ENCODE measurements at places on chromosomes 16 and 17. TPM values are rescaled to one million over a fixed set of nuclear protein-coding genes. Genes with fewer than 3 reads are reported as not detected.

MAPT gene
- 2.3 TPM for total RNA-seq

KRT40 gene
- total RNA-seq = not detected

DNA sequence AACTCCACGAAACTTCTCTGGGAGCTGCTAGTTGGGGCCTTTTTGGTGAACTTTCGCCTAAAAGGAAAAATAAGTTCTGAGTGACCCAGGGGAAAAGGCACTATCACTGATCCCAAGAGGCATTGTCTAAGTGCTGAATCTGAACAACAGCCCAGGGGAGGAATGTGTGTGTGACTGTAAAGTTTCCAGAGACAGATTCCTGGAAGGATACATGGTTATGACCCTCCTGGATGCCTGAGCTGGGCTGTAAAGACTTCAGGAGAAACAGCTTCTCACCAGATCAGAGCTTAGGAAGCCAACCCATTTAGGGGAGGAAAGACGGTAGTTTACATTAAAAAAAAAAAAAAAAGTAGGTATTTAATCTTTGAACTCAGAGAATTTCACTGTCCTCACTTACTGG lies 20.2 kb downstream of the HIGD1B start:
- no peaks in the 10 kb centered on the region for H3K27me3 ChIP-seq
- peaks cover 14% of the 10 kb centered on the region for H3K36me3 ChIP-seq
- DNase-seq = no peak
- H3K4me1 ChIP-seq = no peaks in the 10 kb centered on the region

TBC1D3G gene
- not detected for total RNA-seq

SEPTIN12 gene
- not detected for total RNA-seq

GPR179 gene
- under 0.01 TPM for total RNA-seq

SULT1A4 gene
- 6.3 TPM for total RNA-seq

PRAC2 gene
- not detected for total RNA-seq

DNA sequence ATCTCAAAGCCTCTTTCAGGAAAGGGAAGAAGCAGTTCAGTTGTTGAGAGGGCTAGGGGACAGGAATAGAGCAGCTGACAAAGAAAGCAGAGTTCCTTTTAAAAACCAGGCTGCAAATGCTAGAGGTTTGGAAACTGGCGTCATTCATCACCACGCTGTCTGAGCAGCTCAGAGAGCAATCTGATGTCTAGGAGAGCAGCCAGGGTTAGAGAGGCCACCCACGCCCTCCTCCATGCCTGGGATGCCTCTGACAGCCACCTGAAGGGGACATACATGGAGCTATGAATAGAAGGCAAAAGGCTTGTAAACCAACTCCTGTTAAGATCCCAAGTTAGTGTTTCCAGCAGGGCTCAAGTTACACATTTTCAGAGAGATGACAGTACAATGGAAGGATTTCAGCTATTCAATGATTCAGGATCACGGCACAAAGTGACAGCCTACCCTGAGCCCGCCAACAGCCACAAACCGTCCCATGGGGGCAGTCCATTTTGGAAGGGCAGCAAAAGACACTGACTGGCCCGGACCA lies 12.4 kb downstream of the RAB5C start:
- no peak for DNase-seq
- H3K4me1 ChIP-seq = peaks cover 38% of the 10 kb centered on the region
- no peak overlapping the region for H3K4me3 ChIP-seq
- H3K27ac ChIP-seq = no peak overlapping the region

- no peaks in the 10 kb centered on the region for H3K36me3 ChIP-seq
- DNase-seq = no peak
- H3K27ac ChIP-seq = no peak overlapping the region
- H3K27me3 ChIP-seq = no peaks in the 10 kb centered on the region
- H3K4me3 ChIP-seq = no peak overlapping the region
Measured at GRCh38 chr17:73754886-73755400, 110.7 kb upstream of the SDK2 start.

DNA sequence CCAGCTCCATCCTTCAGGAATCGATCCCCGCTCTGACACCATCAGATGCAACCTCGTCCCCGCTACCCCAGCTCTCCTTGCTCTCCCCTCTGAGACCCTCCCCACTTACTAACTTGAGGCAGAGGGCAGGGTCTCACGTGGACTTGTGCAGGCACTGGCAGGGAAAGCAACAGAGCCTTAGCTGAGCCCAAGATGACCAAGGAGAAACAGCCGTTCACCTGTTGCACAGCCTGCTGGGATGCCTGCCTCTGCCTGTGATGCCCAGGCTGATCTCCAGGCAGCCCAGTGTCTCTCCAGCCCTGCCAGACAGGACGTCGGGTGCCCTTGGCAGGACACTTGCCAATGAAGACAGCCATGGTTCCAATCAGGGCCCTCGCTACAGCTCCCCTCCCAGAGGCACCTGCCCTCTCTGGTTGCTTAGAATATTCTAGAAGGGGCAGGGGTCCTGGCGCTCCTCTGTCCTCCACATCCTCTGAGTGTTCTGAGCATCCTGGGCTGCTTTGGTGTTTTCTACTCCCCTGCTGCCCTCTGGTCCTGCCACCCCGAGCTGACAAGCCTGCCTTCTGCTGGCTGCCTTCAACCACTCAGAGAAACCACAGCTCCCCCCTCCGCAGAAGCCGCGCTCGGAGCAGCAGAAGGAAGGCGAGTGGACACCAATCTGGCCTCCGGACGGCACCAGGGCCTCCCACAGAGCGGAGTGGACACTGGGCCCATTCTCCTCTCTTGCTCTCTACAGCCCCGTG lies 6.7 kb downstream of the CEP295NL start:
- no peak overlapping the region for H3K27ac ChIP-seq
- no peaks in the 10 kb centered on the region for H3K36me3 ChIP-seq
- H3K4me1 ChIP-seq = peaks cover 13% of the 10 kb centered on the region
- DNase-seq = no peak

- peak overlapping the region; percentile 76 for H3K27ac ChIP-seq
- H3K4me1 ChIP-seq = peaks cover 31% of the 10 kb centered on the region
- H3K36me3 ChIP-seq = no peaks in the 10 kb centered on the region
Measured at GRCh38 chr16:68732042-68732680, 4.9 kb upstream of the CDH1 start.

DNA sequence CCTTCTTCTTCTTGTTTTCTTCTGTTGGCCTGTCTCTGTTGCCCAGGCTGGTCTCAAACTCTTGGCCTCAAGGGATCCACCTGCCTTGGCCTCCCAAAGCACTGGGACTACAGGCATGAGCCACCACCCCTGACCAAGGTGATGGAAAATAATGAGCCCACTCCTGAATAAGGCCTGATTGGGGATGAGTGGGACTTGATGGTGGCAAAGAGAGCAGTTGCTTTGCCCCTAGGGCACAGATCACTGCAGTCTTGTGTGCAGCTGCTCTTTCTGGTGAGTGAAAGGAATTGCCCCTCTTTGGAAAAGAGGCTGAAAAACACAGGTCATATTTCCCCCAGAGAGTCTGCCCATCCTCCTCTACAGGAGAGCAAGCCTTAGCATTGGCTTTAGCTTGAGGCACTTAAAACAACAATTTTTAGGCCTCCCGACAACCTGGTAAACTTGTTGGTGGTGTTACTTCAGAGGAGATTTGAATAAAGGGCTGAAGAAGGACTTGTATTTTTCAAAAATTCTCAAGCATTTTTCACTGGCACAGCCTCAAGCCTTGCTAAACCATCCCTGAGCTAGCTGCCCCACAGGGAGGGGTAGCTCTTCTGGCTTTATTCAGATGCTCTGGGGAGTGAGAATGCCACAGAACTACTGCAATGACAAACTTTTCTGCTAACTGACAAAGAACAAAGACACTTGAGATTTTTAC lies 6.1 kb upstream of the PDP2 start:
- DNase-seq = no peak
- H3K36me3 ChIP-seq = no peaks in the 10 kb centered on the region
- no peak overlapping the region for H3K27ac ChIP-seq
- peaks cover 23% of the 10 kb centered on the region for H3K4me1 ChIP-seq

- H3K27ac ChIP-seq = no peak overlapping the region
- H3K27me3 ChIP-seq = no peaks in the 10 kb centered on the region
- DNase-seq = no peak
- peaks cover 6% of the 10 kb centered on the region for H3K36me3 ChIP-seq
- peaks cover 16% of the 10 kb centered on the region for H3K4me1 ChIP-seq
Measured at GRCh38 chr17:64196601-64197000, 66.5 kb downstream of the TEX2 start.

DYNLL2 gene
- total RNA-seq = 14.5 TPM

GRCh38 chr17:37475731-37476420 lies 13.8 kb upstream of the DUSP14 start:
- H3K4me1 ChIP-seq = no peaks in the 10 kb centered on the region
- H3K27me3 ChIP-seq = no peaks in the 10 kb centered on the region
